Cardiac muscle cell (in vitro differentiated cells and primary cell): ENCODE measurements at places on chromosomes 1 and 21. TPM values are rescaled to one million over a fixed set of nuclear protein-coding genes. Genes with fewer than 3 reads are reported as not detected.

DNA sequence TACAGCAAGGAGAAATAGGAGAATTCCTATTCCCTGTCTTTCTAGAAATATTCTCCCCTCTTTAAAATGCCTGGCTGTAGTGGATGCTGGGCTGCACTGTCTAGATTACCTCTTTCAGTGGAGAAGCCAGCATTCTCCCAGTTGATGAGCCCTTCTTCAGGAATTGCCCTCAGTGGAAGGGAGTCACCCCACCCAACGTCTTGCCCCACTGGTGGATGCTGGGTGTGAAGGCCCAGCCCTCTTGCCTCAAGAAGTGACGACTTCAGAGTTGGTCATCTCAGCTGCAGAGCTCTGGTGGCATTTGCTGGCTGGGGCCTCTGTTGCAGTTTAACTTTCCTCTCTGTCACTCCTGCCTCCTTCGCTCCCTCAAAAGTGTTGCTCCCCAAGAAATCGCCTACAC is 248.2 kb downstream of the ATG4C start:
- DNase-seq, result no peak

BRDT gene
- not detected in 2 replicates for polyA plus RNA-seq

DNA sequence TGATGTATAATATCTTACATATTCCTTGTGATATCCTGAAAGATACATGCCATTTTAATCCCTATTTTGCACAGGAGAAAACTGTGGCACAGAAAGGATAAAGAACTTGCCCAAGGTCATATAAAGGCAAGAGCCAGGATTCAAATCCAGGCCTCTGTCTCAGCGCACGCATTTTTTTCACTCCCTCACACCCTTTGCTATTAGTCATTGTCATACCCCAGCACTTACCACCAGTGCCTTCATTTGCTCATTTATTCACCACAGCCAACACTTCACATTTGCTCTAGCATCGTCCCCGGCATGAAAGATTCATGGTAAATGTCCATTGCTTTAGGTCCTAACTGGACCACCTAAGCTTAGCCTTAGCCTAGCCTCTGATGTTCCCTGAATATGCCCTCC is 14.2 kb downstream of the ALX3 start:
- DNase-seq, result no peak

- peak; percentile 53 for DNase-seq
These were observed 2.4 kb upstream of the CTPS1 start for GRCh38 chr1:40976952-40977690.

SPRR2A gene
- not detected in 2 replicates for polyA plus RNA-seq

NBPF6 gene
- polyA plus RNA-seq, result not detected in 2 replicates
